ENCODE measurements at places on chromosomes 4 and X. TPM values are rescaled to one million over a fixed set of nuclear protein-coding genes. Genes with fewer than 3 reads are reported as not detected.

CXCR3 gene
- 0.69 TPM for polyA plus RNA-seq

ZBTB33 gene
- 4.8 TPM for polyA plus RNA-seq

LEF1 gene
- polyA plus RNA-seq, result 4.6 TPM

WDR45 gene
- 55.6 TPM for polyA plus RNA-seq

SSX5 gene
- not detected for polyA plus RNA-seq

UVSSA gene
- 13.0 TPM for polyA plus RNA-seq

NAP1L3 gene
- 0.26 TPM for polyA plus RNA-seq

PRKG2 gene
- 0.45 TPM for polyA plus RNA-seq

RBM47 gene
- polyA plus RNA-seq, result 31.3 TPM

TIGD2 gene
- polyA plus RNA-seq, result 1.9 TPM

PRRG3 gene
- polyA plus RNA-seq, result 0.09 TPM

PASD1 gene
- polyA plus RNA-seq, result not detected

DIAPH2 gene
- polyA plus RNA-seq, result 3.6 TPM

H2BW2 gene
- not detected for polyA plus RNA-seq

ARL9 gene
- 0.37 TPM for polyA plus RNA-seq

ARR3 gene
- not detected for polyA plus RNA-seq

IL13RA2 gene
- polyA plus RNA-seq, result 0.07 TPM

TMPRSS11B gene
- 394 TPM for polyA plus RNA-seq

SHOX gene
- not detected for polyA plus RNA-seq

CISD2 gene
- polyA plus RNA-seq, result 15.7 TPM

WDR1 gene
- polyA plus RNA-seq, result 170 TPM

GPR173 gene
- 0.22 TPM for polyA plus RNA-seq

C4orf17 gene
- polyA plus RNA-seq, result not detected

TMEM165 gene
- 84.6 TPM for polyA plus RNA-seq

TEC gene
- 5.3 TPM for polyA plus RNA-seq

SOD3 gene
- polyA plus RNA-seq, result 5.8 TPM

APELA gene
- polyA plus RNA-seq, result 0.05 TPM

MND1 gene
- polyA plus RNA-seq, result 4.6 TPM

LNX1 gene
- 44.2 TPM for polyA plus RNA-seq

MUC7 gene
- polyA plus RNA-seq, result not detected

ANK2 gene
- polyA plus RNA-seq, result 0.51 TPM

ZCCHC13 gene
- not detected for polyA plus RNA-seq

CITED1 gene
- polyA plus RNA-seq, result 0.18 TPM

TCEANC gene
- polyA plus RNA-seq, result 1.2 TPM

PCDH18 gene
- 0.75 TPM for polyA plus RNA-seq

MAGEA9B gene
- polyA plus RNA-seq, result not detected

STOX2 gene
- polyA plus RNA-seq, result 3.3 TPM

EGF gene
- polyA plus RNA-seq, result 0.10 TPM

CXorf51A gene
- not detected for polyA plus RNA-seq

Data from esophagus (tissue), 2 donors.